ENCODE measurements at places on chromosomes 2 and 18.

DNA sequence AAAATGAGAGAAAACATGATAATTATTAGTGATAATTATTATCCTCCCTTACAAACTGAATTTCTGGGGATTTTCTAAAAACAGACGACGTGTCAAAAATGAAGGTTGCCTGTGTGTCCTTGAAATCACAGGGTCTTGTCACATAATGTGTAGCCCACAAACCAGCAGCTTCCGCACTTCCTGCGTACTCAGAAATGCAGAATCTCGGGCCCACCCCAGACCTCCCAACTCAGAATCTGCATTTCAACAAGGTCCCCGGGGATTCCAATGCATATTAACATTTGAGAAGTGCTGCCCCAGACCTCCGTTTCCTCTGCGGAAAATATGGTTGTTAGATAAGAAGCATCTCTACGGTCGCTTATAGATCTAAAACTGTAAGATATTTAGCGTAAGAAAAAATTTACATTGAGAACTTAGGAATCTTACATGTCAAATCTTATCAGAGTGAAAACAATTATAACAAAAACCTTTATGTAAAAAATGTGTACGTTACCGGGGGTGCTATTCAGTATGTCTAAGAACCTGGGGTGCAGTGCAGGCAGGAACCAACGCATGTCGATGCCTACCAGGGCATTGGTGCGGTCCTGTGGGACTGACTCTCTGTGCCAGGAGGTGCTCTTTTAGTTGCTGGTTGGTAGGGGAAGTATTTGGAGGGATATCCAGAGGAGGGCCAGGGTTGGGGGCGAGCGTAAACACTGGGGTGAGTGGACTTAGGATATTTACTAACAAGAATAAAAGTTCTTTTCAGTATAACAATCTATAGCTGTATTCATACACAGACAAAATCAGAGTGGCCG is 15.2 kb downstream of the CDKL4 start:
- DNase-seq: no peak

DNA sequence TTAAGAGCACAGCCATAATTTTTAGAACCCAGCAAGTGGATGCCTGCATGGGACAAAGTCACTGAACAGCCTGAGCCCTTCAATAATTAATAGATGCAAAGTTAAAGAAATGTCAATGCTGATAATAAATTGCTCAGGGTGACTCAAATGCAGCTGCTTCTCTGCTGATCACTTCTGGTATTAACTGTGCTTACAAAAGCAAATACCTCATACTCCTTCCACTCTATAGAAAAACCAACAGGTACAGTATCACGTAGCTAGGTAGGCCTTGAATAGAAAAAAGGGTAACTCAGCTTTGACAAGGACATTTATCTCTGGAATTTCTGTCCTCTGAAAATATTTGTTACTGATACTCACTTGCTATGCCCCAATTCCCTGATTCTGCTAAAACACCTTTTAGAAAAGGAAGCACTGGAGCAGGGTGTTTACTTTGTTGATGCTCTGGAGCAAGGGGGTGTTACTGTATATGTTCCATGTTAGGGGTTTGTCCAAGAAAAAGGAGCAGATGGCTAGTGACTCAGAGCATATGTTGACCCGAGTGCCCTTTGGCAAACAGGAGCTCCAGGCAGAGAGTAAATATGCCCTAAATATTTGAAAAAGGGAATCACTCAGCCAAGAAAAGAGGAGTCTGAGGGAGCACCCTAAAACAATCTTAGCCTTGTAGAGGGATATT is 59.1 kb upstream of the RTN4 start:
- no peak for DNase-seq

DNA sequence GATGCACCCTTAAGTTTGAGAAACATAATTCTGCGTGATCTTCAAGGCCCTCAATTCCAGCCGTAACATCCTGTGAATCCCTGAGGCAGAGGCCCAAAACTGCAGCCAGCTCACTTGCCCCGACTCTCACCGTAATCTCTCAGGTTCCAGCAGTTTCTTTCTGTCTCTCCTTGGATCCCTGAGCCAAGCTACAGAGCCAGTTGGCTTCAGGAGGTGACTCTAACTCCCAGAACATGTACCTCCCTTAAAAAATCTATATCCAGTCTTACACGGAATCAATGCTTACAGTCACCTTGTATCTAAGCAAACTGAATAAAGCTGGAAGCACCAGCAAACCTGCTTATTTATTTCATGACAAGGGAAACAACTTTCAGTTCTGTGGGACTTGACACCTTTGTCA is 300.4 kb downstream of the SETBP1 start:
- DNase-seq: no peak

DNA sequence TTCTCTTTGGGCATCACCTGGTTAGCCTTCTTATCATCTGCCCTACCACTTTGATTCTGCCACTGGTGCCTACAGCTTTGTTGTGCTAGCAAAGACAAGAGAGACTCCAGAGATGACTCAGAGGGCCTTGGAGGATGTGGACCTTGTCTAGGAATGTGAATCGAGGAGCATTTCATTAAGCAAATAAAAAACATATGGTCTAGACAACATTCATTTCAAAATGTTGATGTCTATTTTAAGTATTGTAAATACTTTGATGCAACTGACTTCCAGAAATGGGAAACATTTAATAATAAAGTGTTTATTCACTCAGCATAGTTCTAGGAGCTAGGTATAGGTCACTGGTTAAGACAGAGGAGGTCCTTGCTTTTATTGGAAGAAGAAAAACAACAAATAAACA is 195.5 kb downstream of the CDCA7 start:
- no peak for DNase-seq

DNA sequence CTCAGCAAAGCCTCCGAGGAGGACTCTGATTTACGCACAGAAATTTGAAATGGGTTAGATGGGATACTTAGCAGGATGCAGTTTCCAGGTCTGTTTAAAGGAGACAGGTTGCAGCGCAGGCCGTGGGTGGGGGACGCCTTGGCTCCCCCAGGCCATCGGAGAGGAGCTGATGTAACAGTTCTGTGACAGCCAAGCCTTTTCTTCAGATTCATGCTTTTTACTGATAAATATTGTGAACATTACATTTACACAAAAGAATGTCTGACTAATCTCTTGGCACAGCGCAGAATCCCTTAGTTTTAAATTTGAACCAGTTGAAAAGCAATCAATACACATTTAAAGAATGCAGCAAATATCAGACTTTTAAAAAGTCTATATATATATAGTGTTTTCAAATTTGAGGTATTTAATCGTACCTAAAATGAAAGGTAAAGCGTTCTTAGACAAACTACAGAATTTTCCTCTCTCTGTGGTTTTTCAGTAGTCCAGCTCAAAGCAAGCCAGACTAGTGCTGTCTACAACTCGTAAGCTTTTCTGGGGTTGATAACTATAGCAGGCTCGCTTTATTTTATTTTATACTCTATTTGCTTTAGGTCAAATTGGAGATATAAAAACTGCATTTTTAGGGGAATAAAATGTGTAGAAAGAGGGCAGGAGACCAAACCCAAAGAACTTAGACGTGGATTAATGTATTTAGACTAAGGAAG is 221.9 kb downstream of the PIEZO2 start:
- DNase-seq: no peak

GRCh38 chr2:151200277-151200676 is 61.4 kb downstream of the RBM43 start:
- no peak for DNase-seq

- DNase-seq: no peak
Observed at GRCh38 chr2:43228321-43228751, 1.9 kb upstream of the ZFP36L2 start.

DNA sequence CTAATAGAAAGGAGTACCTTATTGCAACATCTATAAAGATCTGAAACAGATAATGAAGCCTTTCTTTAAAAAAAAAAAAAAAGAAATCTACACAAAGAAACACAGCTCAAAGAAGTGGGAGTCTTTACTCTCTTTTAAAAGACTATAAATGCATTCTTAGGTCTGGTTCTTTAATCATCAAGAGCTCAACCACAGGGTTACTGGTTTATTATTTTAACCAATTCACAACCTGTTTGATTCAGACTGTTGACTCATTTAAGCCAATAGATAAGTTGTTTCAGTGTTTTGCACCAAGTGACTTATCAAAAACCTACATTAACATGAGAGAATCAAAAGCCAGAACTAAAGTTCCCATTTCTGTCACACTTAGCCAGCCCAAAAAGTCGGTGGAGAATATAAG is 93.1 kb downstream of the TCF4 start:
- DNase-seq: no peak

DNA sequence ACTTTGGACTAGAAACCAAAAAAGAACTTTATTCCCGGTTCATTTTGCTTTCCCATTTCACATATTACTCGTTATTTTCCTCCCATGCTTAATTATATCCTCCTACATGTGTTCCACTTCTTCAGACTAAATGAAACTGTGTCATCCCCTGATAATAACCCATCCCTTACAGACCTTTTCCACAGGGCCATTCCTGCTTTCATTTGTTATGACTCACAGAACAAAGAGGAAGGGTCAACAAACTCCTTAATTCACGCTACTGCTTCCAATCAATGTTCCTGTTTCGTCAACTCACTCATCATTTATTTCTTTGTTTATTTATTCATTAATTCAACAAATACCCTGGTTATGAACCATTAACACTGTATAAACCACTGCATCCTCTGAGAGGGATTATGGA is 104.5 kb downstream of the ZEB2 start:
- no peak for DNase-seq

DNA sequence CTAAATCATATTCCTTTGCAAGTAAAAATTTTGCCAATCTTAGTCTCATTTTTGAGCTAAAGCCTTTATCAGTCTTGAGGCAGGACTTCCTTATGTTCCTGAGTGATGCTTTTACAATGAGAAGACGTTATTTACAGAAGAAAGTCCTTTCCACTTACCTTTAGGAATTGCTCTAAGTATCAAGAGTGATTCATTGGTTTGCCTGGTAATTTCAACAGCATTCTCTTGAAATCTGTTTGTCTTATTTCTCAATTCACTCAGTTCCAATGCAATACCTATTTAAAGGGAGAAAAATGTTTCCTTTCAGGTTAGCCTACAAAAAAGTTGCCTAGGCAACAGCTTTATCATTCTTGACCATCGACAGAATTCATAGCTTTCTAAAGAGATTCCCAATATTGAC is 137.2 kb downstream of the LAMA1 start:
- DNase-seq: no peak

GRCh38 chr2:119178776-119179175 is 20.2 kb upstream of the C1QL2 start:
- no peak for DNase-seq

DNA sequence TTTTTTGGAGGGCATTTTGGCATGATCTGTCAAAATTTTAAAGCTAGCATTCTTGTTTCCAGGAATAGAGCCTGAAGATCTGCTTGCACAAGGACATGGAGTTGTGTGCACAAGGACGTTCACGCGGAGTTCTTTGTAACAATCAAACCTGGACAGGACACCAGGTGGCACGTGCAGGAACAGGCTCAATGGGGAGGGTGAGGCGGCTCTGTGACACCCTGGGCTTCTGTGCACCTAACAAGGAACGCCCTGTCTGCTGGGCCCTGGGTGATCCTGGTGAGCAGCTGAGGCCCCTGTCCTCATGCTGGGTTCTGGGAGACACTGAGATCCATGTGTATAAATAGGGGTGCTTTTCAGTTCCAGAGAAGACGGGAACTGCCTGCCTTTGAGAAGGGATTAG is 93.1 kb upstream of the PXDN start:
- peak; percentile 27 for DNase-seq

DNA sequence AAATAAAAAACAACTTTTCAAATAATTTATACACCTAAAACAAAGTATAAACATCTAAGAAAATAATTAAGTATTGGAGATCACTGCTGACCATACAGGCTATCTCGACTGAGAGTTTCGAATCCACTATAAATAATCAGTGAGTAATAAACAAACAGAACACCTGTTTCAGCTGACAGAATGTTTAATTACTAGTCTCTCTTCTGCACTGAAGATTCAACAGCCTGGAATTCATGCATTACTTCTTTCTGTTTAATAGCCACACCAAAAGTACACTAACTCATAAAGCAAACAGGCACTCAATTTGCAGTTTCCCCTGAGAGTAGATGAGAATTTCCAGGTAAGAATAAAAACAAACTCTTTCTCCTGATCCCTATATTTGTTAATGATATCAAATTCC is 138.5 kb downstream of the RBMS1 start:
- DNase-seq: no peak

DNA sequence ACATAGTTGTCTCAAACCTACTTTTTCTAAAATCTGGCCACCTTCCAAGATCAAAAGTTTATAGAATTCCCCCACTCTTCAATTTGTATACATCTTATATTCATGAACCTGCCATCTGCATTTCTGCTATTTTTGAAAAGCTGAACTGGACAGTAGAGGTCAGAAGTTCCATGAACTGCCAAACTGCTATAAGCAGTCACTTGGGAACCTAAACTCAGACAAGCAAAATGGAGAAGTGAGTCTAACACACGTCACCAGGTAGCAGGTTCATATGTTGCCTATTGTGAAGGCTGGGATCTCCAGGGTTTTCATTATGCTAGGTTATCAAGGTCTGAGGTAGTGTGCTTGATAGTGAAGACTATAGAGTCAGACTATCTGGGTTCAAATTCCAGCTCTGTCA is 2.0 kb upstream of the MYO1B start:
- DNase-seq: no peak

- DNase-seq: peak; percentile 67
Observed at GRCh38 chr2:171432969-171433762, 624 bp downstream of the METTL8 start.

GRCh38 chr2:9738062-9738461 is 105.2 kb upstream of the TAF1B start:
- no peak for DNase-seq

DNA sequence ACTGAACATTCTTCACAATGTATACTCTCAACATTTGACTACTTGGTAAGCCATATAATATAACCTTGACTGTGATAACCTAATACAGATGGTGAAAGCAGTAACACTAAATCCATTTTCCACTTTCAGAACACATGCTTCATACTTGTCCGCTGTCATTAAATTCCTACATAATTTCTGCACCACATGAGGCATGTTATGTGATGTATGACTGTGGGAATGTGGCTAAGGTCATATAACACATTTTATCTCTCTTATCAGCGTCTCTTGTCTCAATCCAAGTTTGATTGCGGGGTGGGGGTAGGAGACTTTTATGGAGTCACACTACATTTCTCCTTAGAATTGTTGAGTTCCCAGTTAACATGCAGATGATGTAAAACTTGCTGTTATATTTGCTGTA is 110.9 kb downstream of the MTCL1 start:
- no peak for DNase-seq

Measured in prostate gland (tissue), 2 donors.